ENCODE measurements at places on chromosomes 2 and 18.

GRCh38 chr2:39124000-39124745 is 3.3 kb upstream of the SOS1 start:
- DNase-seq = peak; percentile 94

GRCh38 chr2:64750817-64751285 is 97.1 kb upstream of the SERTAD2 start:
- DNase-seq = peak; percentile 95

DNA sequence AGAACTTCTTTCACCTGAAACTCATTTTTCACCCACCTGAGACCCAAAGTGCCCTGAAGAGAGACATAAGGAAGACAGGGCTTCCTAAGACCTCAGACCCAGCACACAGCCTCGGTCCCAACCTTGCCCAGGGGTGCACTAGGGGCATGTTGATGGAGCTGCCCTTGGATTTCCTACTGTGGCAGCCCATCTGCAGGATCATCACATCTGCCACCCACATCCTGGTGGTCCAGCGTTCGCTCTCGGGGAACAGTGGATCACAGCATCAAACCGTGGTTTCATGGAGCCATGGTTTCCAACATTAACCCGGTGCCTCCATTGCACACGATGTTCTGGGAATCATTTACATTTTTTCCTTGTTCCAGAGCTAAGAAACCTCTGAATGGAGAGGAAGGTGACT is 186.4 kb downstream of the TFCP2L1 start:
- no peak for DNase-seq

GRCh38 chr18:39741755-39742466 is 2176.3 kb upstream of the CELF4 start:
- DNase-seq = no peak

GRCh38 chr2:72797740-72798139 is 28.1 kb downstream of the EXOC6B start:
- no peak for DNase-seq

DNA sequence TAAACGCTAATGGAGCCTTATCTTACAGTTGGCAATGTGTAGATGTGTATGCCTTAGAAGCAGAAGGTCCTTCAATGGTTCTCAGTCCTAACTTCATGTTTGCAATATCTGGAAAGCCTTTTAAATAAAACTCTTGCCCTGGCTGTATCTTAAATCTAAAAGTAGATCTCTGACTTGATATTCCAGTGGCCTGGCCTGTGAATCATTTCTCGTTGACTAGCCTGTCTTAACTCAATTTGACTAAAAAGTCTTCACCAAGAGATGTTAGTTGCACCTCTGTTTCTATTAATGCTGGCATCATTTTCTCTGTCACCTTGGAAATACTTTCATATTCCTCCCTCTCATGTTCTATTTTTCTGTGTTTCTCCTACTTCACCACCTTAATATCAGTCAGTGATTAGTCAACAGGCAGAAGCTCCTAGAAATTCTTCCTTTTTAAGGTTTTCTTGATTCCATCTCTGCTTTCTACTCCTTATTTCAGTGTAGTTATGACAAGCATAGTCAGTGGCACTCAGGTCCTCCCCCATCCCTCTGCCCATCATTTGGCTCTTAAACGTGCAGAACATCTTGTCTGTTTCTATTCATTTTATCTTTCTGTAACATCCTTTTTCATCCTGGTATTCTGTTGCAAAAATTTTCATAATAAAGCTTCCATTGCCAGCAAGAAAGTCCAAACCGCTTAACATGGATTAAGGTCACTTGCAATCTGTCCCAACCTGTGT is 4.3 kb downstream of the ITGAV start:
- DNase-seq = no peak

DNA sequence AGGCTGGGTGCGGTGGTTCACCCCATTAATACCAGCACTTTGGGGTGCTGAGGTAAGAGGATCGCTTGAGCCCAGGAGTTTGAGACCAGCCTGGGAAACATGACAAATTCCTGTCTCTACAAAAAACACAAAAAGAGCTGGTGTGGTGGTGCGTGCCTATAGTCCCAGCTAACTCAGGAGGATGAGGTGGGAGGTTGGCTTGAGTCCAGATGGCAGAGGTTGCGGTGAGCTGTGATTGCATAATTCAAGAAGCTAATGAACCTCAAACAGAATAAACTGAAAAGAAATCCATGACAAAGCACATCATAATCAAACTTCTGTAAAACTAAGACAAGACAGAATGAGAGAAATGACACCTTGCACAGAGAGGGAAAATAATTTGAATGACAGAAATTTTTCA is 54.8 kb downstream of the SEMA4F start:
- DNase-seq = no peak

DNA sequence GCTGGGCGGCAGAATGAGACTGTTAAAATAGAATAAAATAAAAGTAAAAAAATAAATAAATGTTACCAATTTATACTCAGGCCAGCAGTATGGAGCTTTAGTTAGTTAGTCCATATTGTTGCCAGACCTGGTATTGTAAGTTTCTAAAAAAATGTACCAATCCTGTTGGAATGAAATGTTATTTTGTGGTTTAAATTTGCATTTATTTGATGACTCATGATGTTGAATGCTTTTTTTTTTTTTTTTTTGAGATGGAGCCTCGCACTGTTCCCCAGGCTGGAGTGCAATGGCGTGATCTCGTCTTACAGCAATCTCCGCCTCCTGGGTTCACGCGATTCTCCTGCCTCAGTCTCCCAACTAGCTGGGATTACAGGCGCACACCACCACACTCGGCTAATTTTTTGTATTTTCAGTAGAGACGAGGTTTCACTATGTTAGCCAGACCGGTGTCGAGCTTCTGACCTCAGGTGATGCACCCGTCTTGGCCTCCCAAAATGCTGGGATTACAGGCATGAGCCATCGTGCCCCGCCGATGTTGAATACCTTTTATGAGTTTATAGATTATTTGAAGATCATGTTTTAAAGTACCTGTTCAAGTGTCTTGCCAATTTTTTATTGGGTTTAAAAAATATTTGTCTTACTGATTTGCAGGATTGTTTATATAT is 5.7 kb upstream of the PTPRN start:
- DNase-seq = no peak

- no peak for DNase-seq
These were observed 264.4 kb downstream of the MTX2 start for GRCh38 chr2:176533505-176534193.

DNA sequence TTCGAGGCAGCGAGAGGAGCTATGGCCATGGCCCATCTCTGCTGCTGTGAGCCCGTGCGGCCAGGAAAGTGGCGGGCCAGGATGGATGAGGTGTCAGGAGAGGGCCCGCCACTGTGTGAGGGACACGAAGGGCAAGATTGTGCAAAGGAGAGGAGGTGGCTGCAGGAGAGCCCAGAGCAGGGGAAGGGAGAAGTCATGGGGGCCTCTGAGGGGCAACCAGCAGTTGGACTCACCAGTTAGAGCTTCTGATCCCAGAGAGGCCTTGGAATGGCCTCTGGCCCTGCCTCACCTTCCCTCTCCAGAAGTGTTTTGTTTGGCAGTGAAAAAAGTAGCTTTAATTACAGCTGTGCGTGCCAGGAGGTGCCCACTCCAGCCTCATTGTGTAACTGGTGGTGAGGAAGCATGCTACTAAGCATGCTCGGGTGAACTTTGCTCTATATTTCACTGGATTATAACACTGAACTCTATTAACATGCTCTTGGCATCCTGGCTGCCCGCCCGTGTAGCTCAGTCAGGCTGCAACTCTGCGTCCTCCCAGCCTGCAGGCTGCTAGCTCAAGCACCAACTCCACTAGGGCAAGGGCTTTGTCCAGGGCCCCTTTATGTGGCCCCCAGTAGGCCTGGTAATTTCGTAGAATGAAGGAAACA is 34.2 kb downstream of the IMPA2 start:
- no peak for DNase-seq

All from activated T-cell treated with anti-CD3 and anti-CD28 coated beads, Interleukin-2, amount 50 U/mL, for 1 hour (primary cell).